ENCODE measurements at places on chromosomes 5 and 9.

DNA sequence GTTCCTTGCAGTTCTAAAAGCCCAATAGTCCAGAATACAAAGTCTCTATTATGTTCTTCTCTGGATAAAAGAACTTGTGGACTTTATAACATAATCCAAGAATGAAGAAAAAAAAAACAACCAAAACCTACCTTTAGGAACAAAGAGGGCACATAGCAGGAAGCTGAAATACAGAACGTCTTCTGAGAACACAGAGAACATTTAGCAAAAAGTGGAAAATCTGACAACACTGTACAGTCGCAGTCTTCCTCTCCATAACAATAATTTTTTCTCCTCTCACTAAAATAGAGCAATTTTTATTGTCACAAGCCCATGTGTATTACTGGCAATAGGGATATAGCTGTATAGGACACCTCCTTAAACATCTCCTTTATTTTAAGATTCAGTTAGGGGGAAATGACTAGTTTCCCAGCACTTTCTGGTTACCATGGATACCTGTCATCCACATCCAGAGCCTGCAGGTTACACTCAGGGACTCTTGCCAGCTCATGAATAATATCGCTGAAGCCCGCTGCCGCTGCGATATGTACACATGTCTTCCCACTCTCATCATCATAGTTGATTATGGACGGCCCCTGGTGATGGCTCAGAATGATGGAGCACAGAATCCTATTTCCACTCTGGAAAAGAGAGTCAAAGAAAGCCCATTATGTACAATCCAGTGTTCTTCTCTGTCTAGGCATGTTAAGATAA is 106.5 kb downstream of the ANKRD55 start:
- DNase-seq: no peak

- DNase-seq: no peak
Measured at GRCh38 chr9:93468763-93469456, 15.5 kb upstream of the FAM120AOS start.

GRCh38 chr9:135239100-135239768 is 151.8 kb downstream of the OLFM1 start:
- DNase-seq: no peak

GRCh38 chr9:20065796-20066700 is 277.2 kb upstream of the SLC24A2 start:
- DNase-seq: no peak

DNA sequence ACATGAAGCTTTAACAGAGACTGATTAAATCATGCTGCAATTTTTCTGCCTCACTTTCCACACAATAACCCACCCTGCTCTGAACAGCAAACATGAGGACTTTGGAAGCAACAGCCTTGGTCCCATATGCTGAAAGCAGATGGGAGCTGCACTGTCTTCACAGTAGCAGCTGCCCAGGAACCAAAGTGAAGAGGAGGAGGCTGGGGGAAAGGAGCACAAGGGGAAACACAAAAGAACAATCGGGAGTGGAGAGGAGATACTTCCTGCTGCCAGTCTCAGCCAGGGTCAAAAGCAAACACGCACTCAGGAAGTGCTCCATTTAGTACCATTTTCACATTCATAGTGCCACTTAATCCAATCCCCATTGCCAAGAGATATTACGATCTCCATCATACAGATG is 183.3 kb upstream of the PUM3 start:
- DNase-seq: no peak

- no peak for DNase-seq
Measured at GRCh38 chr5:163917747-163918146, 412.3 kb downstream of the MAT2B start.

DNA sequence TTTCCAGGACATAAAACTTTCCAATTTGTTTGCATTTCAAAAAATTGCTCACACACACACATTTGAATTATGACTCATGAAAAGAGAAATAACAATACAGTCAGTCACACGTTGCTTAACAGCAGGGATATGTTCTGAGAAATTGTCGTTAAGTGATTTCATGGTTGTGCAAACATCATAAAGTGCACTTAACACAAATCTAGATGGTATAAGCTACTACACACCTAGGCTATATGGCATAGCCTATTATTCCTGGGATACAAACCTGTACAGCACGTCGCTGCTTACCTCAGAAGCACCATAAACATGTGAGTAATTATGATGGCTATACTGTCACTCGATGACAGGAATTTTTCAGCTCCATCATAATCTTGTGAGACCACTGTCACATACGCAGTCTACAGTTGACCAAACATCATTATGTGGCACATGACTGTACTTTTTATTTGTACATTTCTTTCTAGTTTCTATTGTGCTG is 378.2 kb downstream of the ACTL7B start:
- no peak for DNase-seq

DNA sequence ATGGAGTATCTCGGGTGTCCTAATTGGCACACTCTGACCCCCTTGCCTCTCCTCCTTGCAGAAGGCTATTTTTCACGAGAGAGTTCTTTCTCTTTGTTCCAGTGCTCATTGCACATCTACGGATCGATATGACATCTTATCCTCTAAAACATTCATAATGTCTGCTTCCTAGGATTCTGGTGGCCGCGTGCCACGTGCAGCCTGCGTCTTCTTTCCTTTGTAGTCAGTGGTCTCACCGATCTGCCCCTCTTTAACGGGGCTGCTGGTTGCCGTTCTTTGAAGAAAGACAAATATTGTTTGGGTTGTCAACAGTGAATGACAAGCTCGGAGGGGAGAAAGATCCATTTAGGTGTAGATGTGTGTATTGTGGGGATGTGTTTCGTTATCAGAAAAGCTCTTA is 252.4 kb upstream of the WWC1 start:
- DNase-seq: no peak

DNA sequence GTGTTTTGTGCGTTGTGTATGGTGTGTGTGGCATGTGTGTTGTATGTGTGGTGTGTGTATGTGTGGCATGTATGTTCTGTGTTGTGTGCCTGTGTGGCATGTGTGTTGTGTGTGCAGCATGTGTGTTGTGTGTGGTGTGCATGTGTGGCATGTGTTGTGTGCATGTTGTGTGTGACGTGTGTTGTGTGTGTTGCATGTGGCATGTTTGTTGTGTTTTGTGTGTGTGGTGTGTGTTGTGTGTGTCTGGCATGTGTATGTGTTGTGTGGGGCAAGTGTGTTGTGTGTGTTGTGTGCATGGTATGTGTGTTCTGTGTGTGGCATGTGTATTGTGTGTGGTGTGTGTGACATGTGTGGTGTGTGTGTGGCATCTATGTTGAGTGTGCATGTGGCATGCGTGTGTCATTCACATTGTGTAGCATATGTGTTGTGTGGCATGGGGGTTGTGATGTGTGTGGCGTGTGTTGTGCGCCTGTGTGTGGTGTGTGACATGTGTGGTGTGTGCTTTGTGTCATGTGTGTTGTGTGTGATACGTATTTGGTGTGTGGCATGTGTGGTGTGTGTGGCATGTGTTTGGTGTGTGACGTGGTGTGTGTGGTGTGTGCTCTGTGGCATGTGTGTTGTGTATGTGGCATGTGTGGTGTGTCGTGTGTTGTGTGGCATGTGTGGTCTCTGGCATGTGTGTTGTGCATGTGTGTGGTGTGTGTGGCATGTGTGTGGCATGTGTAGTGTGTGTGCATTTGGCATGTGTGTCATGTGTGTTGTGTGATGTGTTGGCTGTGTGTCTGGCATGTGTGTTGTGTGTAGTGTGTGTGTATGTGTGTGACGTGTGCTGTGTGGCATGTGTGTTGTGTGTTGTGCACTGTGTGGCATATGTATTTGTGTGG is 46.6 kb upstream of the IRX4 start:
- no peak for DNase-seq

DNA sequence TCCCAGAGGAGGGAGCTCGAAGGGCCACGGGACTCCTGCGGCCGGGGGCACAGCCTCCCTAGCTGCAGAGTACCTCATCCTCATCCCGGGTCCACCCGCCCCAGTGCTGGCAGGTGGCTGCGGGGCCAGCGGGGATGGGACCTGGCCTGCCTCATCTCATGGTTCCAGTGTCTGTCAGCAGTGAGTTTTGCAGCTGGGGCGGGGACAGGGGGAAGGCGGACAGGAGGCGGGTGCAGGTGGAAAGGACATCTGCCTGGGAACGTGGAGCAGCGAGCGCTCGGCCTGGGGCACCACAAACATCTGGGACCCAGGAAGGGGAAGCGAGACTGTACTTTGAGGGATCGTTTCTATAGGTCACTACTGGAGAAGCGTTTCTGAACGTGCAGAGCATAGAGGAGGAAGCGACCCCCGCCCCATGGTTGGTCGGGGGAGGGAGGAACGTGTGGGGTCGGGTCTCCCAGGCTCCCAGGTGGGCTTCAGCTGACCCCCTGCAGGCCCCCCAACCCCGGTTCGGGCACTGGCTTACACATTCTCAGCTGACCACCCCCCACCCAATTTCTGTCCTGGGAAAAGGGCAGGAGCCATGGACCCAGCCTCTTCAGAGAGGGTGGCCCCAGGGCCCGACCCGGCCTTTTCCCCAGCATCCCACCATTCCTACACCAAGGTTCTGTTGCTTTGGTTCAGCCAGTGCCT is 56.5 kb upstream of the NOTCH1 start:
- DNase-seq: no peak

GRCh38 chr5:133145436-133146170 is 93.8 kb downstream of the HSPA4 start:
- no peak for DNase-seq

DNA sequence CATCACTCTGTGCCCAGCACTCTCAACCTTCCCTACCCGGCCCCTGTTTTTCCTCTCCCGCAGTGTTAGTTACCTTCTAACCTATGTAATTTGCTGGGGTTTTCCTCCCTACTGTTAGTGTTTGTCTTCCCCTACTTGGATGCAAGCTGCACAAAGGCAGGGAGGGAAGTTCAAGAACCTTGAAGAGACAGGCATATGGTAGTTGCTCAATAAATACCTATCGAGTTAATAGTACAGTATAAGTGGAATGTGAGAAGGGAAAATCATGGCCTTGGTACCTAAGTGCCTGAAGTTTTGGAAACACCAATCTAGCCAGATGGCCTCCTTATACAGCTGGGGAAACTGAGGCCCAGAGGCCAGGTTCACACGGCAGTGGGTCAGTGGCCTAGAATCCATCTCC is 24.2 kb downstream of the PDGFRB start:
- no peak for DNase-seq

GRCh38 chr5:35136386-35136785 is 88.6 kb upstream of the AGXT2 start:
- no peak for DNase-seq

DNA sequence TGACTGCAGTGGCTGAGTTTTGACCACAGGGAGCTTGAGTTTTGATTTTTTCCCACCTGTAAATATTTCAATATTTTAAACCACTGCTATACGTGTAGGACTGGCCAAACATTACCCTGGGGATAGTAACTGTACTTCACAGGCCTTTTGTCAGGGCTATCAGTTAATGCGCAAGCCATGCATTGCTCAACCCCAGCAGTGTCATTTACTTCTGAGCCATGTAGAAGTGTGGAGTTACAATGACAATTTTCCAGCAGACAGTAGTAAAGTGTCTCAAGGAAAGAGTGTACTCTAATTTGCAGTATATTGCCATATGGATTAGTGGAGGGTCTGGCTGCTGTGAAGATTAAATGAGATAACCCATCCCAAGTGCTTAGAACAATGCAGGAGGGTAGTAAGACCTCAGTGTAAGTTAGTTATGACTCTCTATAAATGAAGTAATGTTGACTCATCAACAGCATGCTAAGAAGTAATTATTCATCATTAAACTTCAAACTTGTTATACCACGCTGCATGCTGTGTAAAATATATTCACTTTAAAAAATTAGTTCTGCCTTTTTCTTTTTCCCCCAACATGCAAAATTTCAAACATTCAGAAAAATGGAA is 489.2 kb downstream of the KDM4C start:
- no peak for DNase-seq

GRCh38 chr9:116304761-116305160 is 151.2 kb downstream of the PAPPA start:
- no peak for DNase-seq

DNA sequence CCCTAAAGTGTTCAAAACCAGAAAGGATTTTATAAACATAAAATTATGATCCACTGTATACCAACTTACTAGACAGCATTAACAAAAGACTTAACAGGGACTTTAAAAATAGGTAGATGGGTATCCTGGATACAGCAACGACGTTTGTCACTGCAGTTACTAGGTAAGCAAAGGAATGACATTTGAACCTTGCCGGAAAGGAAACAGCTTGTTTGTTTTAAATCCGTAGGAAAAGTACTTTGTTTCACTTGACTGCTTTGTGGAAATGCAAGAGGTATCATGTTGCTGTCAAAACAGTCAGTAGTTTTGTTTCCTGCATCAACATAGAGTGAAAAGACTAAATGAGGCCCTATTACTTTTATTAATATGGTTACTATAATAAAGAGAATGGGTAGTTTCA is 122.9 kb downstream of the CDC42SE2 start:
- DNase-seq: no peak

- no peak for DNase-seq
Measured at GRCh38 chr9:16625161-16625631, 245.3 kb downstream of the BNC2 start.

Data from stimulated activated CD8-positive, alpha-beta memory T cell treated with anti-CD3 and anti-CD28 coated beads, Interleukin-7, amount 100 ng/mL, for 1 hour (primary cell).